CD4-positive, alpha-beta memory T cell (primary cell): ENCODE measurements at places on chromosomes 16 and 17. TPM values are rescaled to one million over a fixed set of nuclear protein-coding genes. Genes with fewer than 3 reads are reported as not detected.

PDE6G gene
- 0.87 TPM for total RNA-seq

NFAT5 gene
- total RNA-seq = 35.6 TPM

SPATA22 gene
- total RNA-seq = not detected

RNF227 gene
- 6.7 TPM for total RNA-seq

TEX2 gene
- total RNA-seq = 12.6 TPM

CENPT gene
- total RNA-seq = 103 TPM

TRIM16 gene
- total RNA-seq = 8.3 TPM

ABCA9 gene
- 0.06 TPM for total RNA-seq

TGFB1I1 gene
- total RNA-seq = 0.42 TPM

CACNA1H gene
- total RNA-seq = 2.0 TPM

MRPS23 gene
- total RNA-seq = 29.5 TPM

ADGRG3 gene
- total RNA-seq = not detected

STH gene
- not detected for total RNA-seq

RAB11FIP4 gene
- 47.4 TPM for total RNA-seq

NPTX1 gene
- total RNA-seq = not detected

TP53TG3B gene
- total RNA-seq = not detected

RAB11FIP3 gene
- 42.6 TPM for total RNA-seq

DPEP2 gene
- total RNA-seq = 106 TPM

PRSS27 gene
- 0.96 TPM for total RNA-seq

TP53TG3 gene
- total RNA-seq = not detected
